ENCODE measurements at places on chromosomes 16 and 17.

DNA sequence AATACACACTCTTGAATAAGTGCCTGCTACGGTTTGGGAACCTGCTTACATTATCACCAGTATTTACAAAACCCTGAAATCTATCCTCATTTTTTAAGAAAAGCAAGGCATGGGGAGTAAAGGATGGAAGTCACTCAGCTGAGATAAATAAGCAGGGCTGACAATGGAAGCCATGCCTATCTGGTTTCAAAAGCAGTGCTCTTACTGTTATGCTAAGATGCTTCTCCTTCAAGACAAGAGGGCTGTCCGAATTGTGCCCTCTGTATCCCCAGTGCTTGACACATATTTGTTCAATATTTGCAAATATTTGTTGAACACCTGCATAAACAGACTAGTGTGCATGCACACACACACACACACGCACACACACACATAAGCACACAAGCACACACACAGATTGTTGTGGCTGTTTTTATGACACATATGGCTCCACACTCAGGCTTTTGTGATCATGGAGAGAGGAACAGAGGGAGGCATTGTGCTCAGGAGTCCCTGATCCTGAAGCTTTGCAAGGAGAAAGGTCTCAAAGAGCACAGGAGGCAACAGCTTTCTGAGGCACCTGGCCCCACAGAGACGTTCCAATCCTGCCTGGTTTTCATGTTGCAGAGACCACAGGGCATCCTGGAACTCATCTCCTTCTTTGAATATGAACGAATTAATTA lies 401.6 kb upstream of the CDH11 start:
- DNase-seq = no peak

DNA sequence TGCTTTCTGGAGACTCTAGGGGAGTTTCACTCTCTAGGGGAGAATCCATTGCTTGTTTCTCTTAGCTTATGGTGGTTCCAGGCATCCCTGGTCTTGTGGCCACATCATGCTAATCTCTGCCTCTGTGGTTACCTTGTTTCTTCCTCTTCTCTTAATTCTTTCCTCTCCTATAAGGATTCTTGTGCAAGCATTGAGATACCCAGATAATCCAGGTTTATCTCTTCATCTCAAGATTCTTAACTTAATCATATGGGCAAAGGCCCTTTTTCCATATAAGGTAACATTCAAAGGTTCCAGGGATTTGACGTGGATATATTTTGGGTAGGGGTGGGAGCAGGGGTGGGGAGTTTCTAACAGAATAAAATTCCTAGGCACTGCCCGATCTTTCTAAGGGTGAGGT lies 32.6 kb downstream of the FAM20A start:
- DNase-seq = no peak

GRCh38 chr16:83992624-83993023 lies 24.6 kb downstream of the NECAB2 start:
- DNase-seq = no peak

DNA sequence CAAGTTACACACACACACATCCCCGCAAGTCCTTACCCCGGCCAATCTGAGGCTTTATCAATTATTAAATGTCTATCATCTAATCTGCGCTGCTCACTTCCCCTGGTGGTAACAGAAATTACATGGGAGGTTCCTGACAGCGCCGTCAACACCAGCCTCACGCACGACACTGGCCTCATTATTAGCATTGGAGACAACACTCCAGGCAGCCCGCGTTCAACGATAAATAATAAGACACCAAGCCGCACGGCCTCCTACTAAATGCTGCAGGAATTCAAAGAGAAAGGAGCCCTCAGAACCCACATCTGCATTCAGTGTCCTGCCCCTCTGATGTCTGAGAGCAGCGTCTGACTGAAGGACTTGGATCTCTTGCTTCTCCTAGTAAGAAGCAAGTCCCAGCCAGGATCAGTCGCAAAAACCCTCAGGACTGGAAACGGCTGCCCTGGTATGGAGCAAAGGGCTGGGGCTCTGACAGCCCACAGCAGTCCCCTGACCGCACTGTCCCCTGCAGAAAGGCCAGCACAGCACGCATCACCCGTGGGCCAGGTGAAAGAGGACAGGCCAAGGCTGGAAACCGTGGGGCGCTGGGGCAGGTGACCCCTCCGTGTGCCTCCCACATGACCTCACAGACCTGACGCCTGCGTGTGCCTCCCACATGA lies 7.6 kb upstream of the RPH3AL start:
- no peak for DNase-seq

DNA sequence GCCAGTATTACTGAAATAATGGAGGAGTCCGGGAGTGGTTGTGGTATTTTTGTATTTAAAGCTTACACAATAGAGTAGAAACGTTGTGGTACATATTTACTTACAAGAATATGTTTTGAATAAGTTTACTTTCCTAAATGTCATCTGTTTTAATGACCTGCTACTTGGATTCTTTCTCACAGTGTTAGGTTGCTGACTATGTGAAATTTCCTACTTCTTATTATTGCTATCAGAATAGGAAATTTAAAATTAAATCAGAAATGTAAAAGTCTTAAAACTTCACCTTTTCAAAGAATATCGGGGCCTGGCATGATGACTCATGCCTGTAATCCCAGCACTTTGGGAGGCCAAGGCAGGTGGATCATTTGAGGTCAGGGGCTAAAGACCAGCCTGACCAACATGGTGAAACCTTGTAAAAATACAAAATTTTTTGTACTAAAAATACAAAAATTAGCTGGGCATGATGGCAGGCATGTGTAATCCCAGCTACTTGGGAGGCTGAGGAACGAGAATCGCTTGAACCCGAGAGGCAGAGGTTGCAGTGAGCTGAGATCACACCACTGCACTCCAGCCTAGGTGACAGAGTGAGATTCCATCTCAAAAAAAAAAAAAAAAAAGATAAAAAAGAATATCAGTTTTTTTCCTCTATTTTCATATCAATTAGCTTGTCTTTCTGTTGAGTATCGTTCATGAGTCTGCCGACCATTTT lies 77.8 kb downstream of the VMP1 start:
- no peak for DNase-seq

DNA sequence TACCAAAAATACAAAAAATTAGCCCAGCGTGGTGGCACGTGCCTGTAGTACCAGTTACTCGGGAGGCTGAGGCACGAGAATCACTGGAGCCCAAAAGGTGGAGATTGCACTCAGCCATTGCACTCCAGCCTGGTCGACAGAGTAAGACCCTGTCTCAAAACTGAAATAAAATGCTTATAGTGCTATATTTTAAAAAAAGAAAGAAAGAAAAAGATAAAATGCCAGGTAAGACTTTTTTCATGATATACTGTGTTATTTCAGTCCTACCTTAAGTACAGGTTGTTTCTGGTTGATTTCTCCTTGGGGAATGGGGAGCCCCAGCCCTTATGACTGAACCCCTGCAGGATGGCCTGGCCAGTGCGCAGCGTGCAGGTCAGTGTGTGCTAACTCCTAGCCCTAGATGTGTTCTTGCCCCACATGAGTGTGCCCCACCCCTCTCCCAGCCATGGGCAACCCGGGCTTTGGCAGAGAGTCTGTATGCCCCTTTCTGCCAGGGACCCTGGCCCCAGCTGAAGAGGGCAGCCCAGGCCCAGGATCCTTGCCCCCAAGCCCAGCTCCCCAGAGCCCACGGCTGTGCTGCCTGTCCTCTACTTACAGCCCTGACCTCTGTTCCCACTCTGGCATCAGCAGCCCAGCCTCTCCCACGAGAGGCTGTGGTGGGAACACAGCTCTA lies 1.3 kb downstream of the CNGB1 start:
- no peak for DNase-seq

DNA sequence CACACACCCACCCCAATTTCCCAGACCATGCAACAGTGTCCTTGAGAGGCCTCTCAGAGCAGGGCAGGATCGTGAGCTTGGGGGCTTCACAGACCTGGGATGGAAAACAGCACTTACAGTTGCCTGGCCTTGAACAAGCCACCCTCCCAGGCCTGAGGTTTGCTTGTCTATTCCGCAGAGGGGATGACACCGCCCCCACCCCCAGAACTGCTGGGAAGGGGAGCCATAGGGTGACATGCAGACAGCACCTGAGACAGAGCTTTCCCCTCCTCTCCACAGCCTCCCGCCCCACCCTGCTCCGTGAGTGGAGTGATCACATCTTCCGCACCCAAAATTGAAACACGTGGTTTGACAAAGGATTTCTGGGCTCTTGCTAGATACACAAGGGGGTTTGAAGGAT lies 131.5 kb upstream of the TNRC6C start:
- no peak for DNase-seq

GRCh38 chr17:79176792-79177601 lies 102.4 kb downstream of the ENGASE start:
- DNase-seq = peak; percentile 20

- DNase-seq = no peak
Measured at GRCh38 chr16:12628536-12628935, 175.2 kb downstream of the CPPED1 start.

DNA sequence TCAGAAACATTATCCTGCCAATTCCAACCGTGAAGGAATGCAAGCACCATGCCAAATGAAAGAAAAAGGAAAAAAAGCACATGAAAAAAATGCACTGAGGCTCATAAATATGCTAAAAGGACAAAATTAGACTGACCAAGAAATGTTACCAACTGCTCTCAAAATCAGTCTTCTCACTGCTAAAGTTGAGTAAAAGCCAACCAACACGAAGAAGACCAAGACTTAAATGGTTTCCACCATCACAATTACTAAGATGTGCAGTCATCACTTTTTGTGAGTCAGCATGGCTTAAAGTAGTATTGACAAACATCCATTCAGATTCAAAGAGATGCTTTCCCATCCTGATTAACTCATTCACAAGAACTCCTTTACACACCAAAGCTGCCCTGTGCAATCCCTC lies 16.4 kb downstream of the CDYL2 start:
- DNase-seq = no peak

- DNase-seq = no peak
Measured at GRCh38 chr16:80583466-80583865, 42.7 kb downstream of the DYNLRB2 start.

DNA sequence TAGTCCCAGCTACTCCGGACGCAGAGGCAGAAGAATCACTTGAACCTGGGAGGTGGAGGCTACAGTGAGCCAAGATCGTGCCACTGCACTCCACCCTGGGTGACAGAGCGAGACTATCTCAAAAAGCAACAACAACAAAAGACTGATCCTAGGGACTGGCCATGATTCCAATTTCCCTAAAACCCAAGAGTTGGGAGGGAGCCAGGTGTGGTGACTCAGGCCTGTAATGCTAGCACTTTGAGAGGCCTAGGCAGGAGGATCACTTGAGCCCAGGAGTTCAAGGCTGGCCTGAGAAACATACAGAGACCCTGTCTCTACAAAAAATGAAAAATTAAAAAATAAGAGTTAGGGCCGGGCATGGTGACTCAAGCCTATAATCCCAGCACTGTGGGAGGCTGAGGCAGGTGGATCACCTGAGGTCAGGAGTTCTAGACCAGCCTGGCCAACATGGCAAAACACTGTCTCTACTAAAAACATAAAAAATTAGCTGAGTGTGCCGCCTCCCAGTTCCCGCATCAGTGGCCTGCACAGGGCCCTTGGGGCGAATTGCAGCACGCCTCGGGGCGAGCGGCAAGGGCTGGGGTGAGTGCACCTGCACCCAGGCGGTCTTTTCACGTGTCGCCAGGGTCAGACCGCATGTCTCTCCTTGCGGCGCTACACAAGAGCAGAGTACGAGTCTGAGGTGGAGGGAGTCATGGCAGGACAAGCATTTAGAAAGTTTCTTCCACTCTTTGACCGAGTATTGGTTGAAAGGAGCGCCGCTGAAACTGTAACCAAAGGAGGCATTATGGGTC lies 40.8 kb downstream of the CDH3 start:
- DNase-seq = no peak

DNA sequence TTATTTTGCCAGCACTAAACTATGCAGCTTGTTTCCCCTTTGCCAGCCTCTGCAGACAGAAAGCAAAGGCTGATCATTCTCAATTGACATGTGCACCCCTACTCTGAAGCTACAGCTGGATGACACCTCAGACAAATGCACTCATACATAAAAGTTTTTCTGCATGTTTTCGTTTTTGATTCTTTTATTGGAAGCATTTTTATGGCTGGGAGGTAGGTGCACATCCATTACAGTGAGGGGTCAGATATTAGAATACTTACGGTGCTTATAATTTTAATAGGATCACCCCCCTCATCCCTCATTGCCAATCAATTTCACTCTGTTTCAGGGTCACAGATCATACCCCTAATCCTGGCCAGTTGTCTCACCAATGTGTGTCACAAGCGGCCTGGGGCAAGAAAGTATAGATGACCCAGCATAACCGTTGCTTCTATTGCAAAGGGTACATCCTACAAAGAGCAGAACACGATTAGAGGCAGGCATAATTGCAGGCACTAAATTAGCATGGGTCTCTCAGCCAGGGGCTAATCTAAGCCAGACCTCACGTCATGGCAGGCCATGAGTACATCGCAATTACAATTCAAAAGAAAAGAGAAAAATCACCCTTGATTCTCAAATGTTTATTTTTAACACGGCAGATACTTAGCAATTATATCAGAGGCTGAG lies 89.5 kb upstream of the SOX9 start:
- DNase-seq = no peak

All from NCI-H1417 (cell line).